ENCODE measurements at places on chromosomes 5 and 9.

- no peak for DNase-seq
Measured at GRCh38 chr9:99231711-99232110, 9.6 kb downstream of the SEC61B start.

GRCh38 chr5:126360467-126360866 lies 62.7 kb upstream of the GRAMD2B start:
- no peak for DNase-seq

DNA sequence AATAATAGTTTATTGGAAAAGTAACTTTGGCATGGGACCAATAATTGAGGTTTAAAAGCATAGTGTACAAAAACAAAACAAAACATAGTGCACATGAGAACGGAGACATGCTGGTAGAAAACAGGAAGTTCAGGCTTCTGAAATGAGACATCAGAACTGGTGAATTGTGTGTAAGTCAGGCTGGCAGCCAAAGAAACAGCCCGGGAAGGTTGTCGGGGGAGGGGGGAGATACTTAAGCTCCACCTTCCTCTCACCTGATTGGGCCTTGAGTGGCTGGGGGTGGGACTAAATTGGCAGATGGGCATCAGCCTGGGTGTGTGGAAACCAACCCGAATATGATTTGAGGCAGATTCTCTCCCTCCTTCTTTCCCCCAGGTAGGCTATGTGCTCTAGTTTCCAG lies 256.3 kb downstream of the SMARCA2 start:
- DNase-seq, result no peak

DNA sequence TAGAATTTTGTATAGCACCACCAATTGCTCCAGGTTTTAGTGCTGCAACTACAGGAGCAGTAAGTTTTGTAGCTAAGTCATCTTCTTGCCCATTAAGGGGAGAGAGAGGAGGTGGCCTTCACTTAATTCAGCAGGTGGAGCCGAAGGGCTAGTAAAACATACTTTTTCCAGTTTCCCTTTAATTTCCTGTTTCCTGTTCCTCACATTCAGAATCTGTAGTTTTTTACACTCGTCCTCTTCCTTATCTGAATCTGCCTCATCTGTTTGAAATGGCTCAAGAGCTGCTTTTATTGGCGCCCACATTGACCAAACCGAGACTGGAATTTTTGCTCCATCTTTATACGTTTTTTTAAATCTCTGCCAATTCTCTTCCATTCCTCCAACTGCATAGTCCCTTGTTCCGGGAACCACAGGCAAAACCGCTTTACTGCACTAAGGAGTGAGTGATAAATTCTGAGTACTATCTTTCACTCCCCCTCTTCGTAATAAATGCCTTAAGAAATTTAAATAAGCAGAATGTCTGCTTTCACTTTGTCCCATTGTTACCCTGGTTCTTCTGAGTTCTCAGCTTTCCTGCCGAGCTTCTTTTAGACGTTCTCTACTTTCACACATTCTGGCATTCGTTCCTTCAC lies 133.9 kb downstream of the DROSHA start:
- no peak for DNase-seq

DNA sequence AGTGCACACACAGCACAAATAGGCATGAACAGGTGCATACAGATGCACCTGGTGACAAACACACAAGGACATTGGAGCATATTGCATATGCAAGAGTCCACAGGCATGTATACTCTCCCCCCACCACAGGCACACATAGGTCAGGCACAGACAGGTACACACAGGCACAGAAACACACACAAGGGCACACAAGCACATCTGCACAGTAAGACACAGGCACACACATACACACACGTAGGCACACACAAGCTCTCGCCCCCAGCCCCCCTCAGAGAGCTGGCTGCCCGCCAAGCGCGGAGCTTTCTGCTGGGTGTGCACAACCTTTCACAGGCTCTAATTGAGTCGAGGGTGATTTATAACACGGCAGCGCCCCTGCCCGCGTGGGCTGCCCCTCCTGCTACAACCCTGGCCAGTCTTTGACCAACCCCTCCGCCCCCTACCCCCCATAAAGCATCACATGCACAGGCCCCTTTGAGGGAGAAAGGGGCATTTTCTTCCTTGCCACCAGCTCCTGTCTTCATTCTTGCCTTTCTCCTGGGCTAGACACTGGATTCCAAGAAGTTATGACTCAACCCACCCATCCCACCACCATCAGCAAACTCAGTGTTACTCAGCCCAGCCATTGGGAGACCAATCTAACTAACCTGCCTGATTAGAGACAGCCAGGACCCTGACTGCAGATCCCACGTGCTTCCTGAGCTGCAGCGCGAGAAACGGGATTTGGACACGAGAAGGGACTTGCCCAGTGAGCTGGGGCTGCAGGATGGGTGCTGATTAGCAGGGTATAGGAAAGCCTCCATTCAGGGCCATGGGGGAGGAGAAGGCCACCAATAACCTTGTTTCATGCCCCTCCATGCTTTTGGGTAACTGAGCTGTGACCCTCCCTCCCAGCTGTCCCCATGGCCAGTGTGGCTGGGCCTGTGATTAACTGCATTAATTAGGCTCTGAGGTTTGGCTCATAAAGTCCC lies 42.8 kb upstream of the PSD2 start:
- no peak for DNase-seq

GRCh38 chr5:140801494-140801841 lies 611 bp downstream of the PCDHA3 start:
- DNase-seq, result no peak

DNA sequence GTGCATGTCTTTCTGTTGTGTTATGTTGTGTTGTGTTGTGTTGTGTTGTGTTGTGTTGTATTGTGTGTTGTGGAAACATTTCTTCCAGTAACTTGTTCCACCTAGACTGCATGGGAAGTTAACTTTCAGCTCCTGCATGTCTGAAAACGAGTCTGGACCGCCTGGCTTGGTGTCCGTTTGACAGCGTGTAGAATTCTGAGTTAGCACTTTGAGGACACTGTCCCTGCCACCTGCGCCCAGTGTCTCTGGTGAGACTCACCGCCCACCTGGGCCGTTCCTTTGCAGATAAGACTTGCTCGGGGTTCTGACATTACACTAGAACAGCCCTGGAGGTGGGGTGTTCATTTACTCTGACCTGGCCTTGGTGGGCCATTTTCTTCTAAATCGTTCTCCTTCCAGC lies 42.0 kb downstream of the WNK2 start:
- no peak for DNase-seq

DNA sequence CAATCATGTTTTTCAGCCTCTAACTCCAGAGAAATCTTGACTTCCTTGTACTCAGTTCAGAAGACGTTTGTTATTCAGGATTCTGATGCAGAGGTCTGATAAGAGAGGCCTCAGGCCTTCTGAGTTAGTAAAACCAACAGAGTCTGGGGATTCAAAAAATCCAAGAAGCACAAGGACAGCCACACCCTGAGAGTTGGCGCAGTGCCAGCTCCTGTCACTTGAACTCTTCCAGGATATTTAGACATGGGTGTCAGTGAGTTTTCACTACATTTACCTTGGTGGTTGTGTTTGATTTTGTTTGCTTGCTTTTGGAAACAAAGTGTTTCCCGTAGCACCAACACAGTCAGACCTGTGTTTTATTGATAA lies 41.6 kb upstream of the PDE8B start:
- DNase-seq, result no peak

DNA sequence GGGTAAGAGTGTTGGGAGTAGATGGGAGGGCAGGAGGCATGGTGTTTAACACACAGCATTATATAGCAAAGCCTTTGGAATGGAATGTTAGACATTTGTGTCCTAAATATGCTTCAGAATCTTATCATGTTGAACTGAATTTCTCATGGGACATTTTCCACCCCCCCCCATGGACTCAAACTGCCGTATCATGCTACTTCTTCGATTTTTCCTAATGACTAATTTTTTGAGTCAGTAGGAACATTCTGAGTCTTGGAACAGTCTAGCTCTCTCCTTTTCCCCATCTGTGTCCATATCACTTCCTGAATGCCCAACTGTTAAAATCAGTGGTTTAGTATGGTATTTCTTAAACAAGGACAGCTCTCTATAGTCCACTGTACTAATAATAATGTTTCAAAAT lies 380.6 kb downstream of the TLE4 start:
- no peak for DNase-seq

DNA sequence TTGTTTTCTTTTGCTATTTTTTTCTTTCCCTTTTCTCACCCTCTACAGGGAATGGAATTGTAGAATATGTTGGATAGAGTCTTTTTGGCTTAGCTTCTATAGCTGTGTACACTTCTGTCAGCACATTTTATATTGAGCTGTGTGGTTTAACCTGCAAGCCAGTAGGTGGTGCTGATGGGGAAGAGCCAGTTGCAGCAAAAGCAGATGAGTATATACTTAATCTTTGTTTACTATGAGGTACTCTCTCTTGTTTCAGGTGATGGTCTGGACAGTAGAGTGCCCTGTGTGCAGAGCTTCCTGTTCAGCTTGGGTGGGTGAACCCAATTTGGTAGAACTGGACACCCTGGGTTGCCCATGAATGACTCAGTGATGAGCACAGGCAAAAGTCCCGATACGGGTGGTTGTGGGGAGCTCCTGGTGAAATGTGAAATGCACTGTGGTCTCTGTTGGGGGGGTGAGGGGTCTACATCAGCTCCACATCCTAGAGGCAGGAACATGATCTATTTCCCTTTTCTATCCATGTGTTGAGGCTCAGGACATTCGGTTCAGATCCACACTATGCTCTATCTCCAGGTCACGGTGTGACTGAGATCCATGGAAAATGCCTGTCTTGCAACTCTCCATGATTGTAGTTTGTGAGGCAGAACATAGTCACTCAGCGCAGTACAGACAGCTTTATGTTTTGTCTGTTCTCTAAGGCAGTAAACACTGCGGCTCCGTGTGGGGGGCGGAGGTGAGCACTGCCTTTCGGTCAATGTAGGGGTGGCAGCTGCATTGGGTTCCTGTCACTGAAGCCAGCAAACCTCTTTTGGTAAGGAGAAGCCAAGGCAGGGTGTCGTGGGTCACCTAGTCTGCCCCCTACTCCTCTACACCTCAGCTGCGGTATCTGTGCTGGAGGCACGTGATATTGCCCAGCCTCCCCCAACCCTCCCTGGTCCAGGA lies 353.2 kb downstream of the PRR16 start:
- no peak for DNase-seq

- no peak for DNase-seq
Measured at GRCh38 chr5:170491479-170491878, 12.3 kb upstream of the KCNIP1 start.

DNA sequence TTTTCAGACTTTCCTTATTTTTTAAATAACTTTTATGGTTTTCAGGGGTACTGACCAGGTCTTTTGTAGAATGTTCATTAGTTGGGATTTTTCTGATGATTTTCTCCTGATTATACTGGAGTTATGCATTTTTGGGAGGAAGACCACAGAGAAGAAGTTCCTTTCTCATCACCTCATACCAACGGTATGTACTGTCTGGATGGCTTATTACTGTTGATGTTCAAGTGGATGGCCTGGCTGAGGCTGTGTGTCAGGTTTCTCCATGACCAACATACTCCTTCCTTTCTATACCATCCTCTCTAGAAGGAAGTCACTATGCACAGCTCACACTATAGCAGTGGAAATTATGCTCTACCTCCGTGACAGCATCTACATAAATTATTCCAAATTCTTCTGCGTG lies 71.1 kb upstream of the NR3C1 start:
- DNase-seq, result no peak

DNA sequence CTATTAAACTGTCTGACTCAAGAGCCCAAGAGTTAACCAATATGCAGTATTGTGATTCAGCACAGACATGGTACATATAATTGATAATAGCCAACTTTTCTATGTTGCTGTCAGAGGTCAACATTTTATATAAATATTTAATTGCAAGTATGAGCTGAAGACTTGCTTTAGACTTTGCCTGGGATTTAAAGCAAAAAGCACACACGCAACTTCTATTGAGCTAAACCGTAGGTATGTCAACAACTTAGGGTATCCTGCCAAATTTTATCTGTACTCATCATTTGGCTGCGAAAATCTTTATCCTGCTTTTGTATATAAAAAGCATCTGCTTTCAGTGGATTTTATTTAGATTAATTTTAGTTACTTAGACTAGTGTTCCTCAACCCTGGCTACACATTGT lies 27.4 kb downstream of the UHRF2 start:
- no peak for DNase-seq

DNA sequence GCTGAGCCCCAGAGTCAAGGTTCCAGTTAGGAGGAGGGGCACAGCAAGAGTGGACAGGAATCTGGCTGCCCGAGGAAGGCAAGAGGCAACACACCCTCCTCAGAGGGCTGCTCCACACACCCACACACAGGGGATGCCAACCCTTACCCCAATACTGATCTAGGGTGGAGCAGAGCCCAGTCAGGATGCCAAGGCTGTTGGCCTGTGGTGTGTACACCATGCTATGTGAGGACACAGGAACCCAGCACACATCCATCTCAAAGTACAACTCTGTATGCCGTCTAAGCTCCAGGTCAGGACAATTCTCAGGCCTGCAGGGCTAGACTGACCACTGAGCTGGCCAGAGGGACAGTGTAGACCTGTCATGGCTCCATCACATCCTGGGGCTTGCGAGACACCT lies 2.6 kb downstream of the SEPTIN8 start:
- DNase-seq, result no peak

DNA sequence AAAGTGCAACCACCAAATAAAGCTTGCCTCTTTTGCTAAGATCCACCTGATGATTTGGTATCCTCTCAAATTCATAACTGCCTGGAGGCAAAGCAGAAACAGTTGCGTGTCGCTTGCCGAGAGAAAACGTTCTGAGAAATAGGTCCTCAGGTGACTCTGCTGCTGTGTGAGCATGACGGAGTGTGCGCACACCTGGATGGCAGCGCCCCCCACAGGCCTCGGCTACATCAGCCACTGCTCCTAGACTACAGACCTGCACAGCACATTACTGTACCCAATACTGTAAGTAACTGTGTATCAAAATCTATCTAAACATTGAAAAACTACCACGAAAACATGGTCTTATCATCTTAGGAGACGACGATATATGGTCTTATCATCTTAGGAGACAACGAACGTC lies 87.4 kb downstream of the CAMSAP1 start:
- DNase-seq, result no peak

DNA sequence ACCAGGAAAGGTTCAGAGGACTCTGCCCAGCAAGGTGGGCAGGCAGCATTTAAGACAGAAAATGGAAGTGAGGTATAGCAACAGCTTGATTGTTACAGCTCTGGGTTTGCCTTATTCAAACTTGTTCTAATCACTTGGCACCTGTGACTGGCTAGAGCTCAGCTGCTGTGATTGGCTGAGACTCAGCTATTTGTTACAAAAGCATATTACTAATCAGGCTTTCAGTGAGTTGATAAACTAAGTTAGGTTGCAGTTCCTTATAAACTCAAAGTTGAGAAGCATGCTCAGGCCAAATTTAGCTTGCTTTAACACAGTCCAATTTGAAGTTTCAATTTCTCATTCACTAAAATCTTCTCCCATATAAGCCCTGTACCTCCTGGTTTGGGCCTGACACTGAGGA lies 56.3 kb downstream of the GDA start:
- DNase-seq, result no peak

- DNase-seq, result no peak
Measured at GRCh38 chr5:83000428-83000827, 76.8 kb downstream of the TMEM167A start.

DNA sequence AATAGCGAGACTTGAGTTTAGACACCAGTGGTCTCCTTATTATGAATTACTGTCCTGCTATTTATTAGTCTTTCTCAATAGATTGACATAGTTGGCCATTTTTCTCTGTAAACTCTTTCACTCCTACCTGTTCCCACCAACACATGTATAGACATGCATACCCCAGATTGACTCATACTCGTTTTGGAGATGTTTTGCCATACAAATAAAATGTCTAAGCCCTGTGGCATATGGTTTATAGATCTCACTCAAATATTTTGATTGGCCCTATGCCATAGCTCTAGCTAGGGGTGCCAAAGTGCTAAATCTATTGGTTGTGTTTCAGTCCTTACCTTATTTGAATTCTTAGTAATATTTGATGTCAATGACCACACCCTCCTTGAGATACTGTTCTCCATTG lies 42.3 kb downstream of the CAMK4 start:
- no peak for DNase-seq

All from sciatic nerve (tissue), 2 donors.